ENCODE measurements at places on chromosomes 3 and 15.

- DNase-seq, result peak; percentile 60
Measured at GRCh38 chr15:62920682-62921502, 121.7 kb upstream of the TPM1 start.

DNA sequence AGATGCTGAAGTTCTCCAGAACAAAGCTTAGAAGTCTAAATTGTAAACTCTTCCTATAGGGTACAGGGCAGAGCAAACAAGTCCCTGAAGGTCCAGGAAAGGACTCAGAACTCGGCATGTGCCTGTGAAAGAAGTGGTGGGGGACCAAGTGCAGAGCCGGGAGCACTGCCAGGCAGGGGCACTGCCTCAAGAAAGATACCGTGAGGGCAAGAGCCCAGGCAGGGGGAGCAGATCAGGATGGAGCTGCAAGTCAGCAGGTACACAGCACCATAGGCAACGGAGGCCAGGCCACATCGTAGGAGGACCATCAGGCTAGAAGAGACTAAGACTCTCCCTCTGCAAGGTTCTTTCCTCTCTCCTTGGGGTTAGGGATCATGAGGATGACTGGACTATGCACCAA lies 191.6 kb downstream of the OSBPL10 start:
- no peak for DNase-seq

- DNase-seq, result no peak
Measured at GRCh38 chr3:30343861-30344260, 262.5 kb upstream of the TGFBR2 start.

DNA sequence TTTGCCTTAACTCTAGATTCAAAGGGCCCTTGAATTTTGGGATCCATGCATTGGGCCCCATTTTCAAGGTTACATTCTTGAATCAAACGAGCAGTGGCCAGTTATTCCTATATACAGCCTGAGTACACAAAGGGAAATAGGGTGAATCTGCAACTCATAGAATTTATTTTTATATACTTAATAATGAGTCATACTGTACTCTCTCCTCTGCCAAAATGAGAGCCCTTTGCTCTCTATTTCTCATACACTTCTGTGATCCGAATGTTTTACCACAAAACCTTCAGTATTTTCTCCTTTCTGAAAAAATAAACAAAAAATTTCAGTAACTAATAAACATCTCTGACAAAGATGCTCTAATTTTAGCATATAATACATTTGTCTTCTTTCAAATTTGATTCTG lies 116.7 kb downstream of the SERPINI1 start:
- no peak for DNase-seq

DNA sequence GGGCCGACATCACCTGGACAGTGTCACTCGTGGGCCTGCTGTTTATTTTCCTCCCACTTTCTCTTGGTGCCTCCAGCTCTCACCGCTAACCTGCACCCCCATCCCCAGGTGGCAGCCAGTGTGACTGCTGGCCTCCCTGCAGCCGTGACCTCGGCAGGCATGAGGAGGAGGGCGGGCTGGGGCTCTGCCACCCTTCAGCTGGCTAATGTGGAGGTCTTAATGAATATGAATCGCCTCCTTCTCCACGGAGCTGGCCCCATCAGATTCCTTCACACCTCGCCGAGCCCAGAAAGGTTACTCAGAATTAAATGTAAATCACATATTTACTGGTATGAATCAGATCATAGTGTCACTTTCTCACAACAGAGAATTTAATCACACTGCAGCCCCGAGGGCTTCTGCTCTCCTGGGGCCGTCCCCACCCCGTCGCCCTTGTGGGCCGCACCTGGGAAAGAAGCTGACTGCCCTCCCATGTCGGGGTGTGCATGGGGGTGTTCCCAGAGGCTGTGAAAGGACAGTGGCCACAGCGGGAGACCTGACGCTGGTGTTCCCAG lies 171.1 kb upstream of the TLE3 start:
- DNase-seq, result no peak

GRCh38 chr3:161316006-161316689 lies 55.2 kb downstream of the SPTSSB start:
- peak; percentile 6 for DNase-seq

GRCh38 chr3:29280404-29281093 lies at the start of gene RBMS3:
TSS of gene RBMS3 (plus strand) at chr3:29281071.
- peak; percentile 97 for DNase-seq

GRCh38 chr15:72369964-72370363 lies 5.8 kb downstream of the HEXA start:
- no peak for DNase-seq

- no peak for DNase-seq
Measured at GRCh38 chr15:50112488-50113186, 6.4 kb downstream of the ATP8B4 start.

DNA sequence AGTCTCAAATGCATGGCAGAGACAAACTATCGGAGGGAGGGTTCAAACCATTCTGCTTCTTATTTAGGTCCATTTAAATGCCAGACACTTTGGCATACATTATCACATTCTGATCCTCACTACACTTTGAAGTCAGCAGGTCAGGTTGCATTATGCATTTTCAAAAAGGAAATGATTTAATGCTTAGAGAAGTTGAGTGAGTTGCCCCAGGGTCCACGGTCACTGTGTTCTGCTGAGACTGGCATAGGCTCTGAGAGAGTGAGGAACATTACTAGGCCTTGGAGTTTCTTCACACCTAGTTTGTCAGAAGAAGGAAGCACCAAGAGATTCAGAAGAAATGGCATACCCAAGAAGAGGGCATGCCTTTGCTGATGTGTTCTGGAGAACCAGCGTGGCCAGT lies 46.3 kb upstream of the ACAN start:
- DNase-seq, result no peak

GRCh38 chr3:33006081-33006480 lies 54.6 kb downstream of the CCR4 start:
- DNase-seq, result no peak

GRCh38 chr3:189568961-189569360 lies 62.2 kb upstream of the TP63 start:
- DNase-seq, result no peak

GRCh38 chr15:86263230-86263629 lies 183.6 kb downstream of the AGBL1 start:
- no peak for DNase-seq

DNA sequence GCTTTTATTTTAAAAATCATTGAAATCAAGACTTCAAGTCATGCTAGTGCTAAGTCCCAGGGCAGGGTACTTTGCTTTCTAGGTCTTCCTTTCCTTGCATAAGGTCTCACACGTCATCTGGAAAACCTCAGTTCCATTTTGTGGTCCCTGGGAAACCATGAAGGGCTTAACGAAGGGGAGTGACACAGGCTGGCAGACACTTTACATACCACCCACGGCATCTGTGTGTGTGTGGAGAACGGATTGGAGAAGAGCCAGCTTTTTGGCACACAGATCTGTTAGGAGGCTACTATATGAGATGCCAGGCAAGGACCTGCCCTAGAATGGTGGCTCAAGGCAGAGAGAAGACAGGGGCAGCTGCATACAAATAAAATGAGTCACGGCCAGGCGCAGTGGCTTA lies 107.5 kb upstream of the NSMCE3 start:
- no peak for DNase-seq

GRCh38 chr3:42491881-42492507 lies 10.4 kb upstream of the VIPR1 start:
- no peak for DNase-seq

- DNase-seq, result no peak
Measured at GRCh38 chr3:66224220-66224619, 3.4 kb downstream of the SLC25A26 start.

- DNase-seq, result no peak
Measured at GRCh38 chr3:42988566-42988965, 9.5 kb downstream of the GASK1A start.

DNA sequence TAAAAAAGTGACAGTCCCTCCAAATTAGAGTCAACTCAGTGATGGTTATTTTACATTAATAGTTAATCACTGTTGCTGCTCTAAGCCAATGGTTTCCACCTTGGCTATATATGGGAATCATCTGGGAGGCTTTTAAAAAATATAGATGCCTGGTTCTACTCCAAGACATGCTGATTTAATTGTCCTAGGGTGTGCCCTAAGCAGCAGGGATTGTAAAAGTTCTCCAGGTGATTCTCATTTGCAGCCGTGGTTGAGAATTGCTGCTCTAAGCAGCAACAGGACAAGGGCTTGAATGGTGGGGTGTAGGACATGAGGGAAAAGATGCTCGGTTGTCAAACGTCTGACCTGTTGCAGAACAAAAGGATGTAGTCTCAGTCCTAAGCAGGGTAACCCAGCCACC lies 405.1 kb upstream of the MCTP2 start:
- no peak for DNase-seq

DNA sequence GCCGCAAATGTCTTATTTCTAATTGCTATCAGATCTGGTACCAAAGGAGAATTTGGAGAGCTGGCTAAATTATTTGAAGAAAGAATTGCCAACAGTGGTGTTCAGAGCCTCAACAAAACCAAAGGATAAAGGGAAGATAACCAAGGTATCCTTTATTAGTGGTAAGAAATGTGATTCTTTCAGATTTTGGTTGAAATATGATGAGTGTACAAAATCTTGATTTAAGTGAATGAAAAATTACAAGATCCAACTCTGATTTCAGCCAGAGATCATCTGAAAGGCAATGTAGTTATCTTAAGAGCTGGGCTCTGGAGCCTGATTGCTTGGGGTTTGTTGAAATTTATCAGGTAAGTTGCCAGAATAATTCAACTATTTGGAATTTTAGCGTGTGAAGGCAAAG lies 4.7 kb downstream of the GNL3 start:
- no peak for DNase-seq

DNA sequence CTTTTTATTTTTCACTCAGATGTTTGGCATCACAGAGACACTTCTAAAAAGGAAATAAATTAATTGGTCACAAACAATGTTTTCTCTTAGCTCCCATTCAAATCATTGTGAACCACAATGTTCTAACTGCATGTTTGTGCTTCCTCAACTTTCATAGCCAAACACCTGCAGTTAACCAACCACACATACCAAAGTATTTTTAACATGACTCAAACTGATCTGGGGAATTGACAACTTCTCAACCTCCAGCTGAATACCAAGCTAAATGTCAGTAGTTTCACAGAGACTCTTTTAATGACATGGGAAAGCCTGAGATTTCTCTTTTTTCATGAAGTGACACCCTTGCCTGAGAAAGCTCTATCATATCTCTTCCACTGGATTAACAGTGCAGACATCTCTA lies 217.9 kb upstream of the MME start:
- peak; percentile 60 for DNase-seq

- peak; percentile 62 for DNase-seq
Measured at GRCh38 chr15:80844011-80844732, 65.0 kb downstream of the CEMIP start.

DNA sequence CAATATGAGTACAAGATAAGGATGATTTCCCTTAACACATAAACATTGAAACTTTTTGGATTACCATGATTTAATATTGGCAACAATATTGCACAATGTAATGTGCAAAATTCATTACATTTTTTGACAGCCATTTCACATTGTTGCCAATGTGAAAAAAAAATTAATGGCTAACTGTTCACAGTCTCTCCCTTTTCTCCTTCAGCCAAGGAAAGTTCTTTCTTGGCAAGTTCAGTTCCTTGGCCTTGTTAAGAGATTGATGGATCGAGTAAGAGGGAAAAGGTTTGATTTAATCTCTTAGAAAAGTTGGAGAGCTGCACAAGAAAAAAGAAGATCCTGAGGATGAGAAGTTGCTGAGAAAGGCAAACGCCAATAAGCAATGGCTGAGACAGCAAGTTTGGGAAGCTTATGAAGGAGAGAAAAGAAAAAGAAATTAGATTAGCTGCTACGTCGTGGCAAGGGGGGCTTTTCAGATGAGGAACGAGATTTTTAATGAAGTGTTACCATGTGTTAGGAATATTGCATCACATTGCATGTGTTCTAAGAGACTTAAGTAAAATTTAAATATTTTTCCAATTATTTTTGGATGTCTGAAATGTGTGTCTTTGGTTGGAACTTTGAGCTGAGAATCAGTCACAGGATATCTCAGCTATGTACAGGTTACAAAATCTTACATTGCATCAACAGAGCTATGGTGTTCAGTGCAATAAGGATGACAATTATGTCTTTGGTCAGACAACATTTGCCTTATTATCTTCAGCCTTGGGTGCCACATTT lies 61.4 kb upstream of the ZNF280D start:
- no peak for DNase-seq

DNA sequence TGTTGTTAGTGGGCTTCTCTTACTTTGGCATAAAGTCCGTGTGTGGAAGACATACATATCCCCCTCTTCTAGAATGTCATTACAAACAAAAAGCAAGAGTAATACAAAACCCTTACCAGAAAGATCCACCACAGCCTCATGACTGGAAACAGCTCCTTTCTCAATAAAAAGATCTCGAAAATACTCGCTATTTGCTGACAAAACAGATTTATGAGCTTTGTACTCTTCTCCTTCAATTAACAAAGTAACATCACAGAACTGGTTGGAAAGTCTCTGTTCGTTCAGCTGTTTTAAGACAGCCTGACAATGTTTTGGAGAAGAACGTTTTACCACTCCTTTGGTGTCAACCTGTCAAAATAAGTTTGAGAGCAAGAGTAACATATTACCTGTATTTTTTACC lies 5.9 kb downstream of the ZBTB11 start:
- no peak for DNase-seq

- DNase-seq, result no peak
Measured at GRCh38 chr3:4355401-4356219, 52.4 kb downstream of the SETMAR start.

DNA sequence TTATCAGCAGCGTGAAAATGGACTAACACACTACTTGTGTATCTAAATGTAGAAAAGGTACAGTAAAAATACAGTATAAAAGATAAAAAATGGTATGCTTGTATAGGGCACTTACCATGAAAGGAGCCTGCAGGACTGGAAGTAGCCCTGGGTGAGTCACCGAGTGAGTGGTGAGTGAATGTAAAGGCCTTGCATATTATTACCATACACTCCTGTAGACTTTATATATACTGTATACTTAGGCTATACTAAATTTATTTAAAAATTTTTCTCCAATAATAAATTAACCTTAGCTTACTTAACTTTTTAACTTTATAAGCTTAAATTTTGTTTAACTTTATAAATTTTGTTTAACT lies 67.2 kb upstream of the TSPAN3 start:
- peak; percentile 37 for DNase-seq

GRCh38 chr3:85148036-85148435 lies 189.2 kb downstream of the CADM2 start:
- DNase-seq, result no peak

Data from EL (cell line).